ENCODE measurements at places on chromosomes 5 and 9. TPM values are rescaled to one million over a fixed set of nuclear protein-coding genes. Genes with fewer than 3 reads are reported as not detected.

The PCDHAC1 gene
- 2.1 TPM for total RNA-seq

The PALM2AKAP2 gene
- 0.06 TPM for total RNA-seq

The RMRP gene
- total RNA-seq, result 17.6 TPM

The TMEFF1 gene
- total RNA-seq, result 1.2 TPM

The LNPEP gene
- 9.3 TPM for total RNA-seq

The DMRT2 gene
- total RNA-seq, result 0.12 TPM

The BRD9 gene
- total RNA-seq, result 36.1 TPM

The AFAP1L1 gene
- total RNA-seq, result 8.2 TPM

The HSPA4 gene
- total RNA-seq, result 172 TPM

The CHSY3 gene
- total RNA-seq, result 0.10 TPM

The NR5A1 gene
- total RNA-seq, result not detected

The HOMER1 gene
- 6.7 TPM for total RNA-seq

The PCDHGA8 gene
- 0.02 TPM for total RNA-seq

The STING1 gene
- 0.89 TPM for total RNA-seq

The RNF180 gene
- total RNA-seq, result 0.29 TPM

The NOXA1 gene
- total RNA-seq, result 1.5 TPM

Measured in A549 treated with ZK216348 at 1 μM for 4 hours (cell line).